ENCODE measurements at places on chromosomes 7 and 10. TPM values are rescaled to one million over a fixed set of nuclear protein-coding genes. Genes with fewer than 3 reads are reported as not detected.

DNA sequence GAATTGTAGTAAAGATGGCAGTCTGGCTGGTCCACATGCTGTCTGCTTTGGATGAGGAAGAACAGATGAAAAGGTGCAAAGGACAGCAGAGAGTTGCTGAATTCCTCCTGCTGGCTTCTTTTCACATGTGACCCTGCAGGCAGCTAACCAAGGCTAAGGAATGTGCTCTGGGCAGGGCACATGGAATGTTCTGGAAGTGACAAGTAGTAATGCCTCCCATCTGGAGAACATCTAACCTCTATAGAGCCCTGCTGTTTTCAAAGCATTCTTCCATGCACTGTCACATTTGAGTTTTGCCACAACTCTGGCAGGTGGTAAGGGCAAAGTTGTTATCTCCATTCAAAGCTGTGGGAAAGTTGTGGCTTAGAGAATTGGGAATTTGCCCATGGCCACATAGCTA, 208.8 kb downstream of the STK31 start:
- DNase-seq, result no peak

DNA sequence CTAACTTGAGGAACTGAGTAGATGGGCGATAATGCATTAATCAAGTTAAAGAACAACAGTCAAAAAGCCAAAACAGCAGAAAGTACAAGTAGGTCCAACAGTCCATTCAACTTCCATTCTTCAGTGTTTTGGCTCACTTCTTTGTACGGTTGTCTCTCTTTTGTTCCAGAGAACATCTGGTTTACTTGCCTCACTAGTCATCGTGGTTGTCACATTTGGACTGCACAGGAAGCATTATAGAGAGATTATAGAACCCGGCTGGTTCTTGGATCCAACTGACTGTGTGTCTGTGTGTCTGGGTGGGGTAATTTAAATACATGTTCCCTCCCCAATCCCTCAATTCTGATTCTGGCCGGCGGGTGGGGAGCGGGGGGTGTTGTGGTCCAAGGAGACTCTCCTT, 1.8 kb upstream of the CEP41 start:
- DNase-seq, result no peak

CYP3A4 gene
- not detected for total RNA-seq

ASZ1 gene
- total RNA-seq, result not detected

DNA sequence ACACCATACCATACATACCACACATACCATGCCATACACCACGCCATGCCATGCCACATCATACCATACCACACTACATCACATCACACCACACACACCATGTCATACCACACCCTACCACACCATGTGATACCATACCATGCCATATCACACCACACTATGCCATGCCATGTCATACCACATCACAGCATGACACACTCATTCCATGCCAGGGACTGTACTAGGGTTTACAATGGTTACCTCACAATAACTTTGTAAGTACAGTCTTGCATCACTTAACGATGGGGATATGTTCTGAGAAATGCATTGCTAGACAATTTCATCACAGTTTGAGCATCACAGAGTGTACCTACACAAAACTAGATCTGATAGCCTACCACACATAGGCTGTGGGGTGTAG, 14.5 kb downstream of the PYROXD2 start:
- peak; percentile 18 for DNase-seq

HDAC9 gene
- 24.2 TPM for total RNA-seq

DNA sequence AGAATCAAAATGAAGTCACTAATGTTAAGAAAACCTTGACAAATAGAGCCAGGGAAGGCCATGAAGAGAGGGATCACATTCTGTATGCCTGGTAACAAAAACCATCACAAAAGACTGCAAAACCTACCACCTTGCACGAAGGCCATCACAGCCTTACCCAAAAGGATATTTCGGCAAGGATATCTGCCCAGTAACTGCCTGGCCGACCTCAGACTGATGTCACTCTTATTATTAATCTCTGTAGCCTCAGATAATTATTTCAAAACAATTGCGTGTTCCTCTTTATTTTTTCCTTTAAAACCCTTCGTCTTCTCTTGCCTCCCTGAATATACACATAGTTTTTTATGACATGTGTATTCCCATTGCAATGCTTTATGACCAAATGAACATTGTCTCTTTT, 52.5 kb downstream of the CDC14C start:
- no peak for DNase-seq

GRCh38 chr10:3136763-3137611, 35.6 kb downstream of the PITRM1 start:
- DNase-seq, result peak; percentile 37

TRIM73 gene
- 0.18 TPM for total RNA-seq

GNAT3 gene
- total RNA-seq, result not detected

FBXL13 gene
- 0.36 TPM for total RNA-seq

DNA sequence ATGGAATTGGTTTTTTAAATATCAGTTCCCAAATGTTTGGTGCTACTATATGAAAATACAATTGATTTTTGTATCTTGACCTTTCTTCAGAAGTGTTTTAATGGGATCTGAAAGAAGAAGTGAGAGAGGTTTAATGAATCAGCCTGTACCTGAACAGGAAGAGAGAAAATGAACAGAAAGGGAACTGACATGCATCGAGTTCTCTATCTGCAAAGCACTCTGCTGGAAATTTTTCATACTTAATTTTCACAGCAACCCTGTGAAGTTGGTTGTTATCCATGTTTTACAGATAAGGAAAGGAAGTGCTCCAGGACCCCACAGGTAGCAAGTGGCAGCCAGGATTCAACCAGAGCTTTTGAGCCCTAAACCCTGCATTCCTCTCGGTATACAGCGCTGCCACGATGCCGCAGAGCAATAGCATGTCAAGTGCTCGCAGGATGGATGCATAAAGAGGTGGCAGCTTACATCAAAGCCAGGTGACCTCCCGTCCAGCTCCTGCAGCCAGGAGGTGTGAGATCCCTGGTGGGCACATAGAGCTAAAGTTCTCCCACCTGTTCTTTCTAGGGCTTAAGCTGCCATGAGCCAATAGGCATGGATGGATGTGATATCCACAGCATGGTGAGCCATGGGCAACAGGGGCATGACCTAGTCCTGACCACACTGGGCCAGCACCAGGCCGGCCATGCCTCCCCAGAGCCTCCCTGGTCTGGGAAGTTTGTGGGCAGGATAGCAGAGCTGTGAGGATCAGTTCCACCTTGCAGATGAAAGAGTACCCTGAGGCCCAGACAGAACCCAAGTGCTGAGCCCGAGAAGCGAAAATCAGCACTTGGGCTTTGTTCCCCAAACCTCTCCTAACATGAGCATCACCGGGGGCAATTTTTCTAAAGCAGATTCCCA, 57.2 kb downstream of the CALML3 start:
- no peak for DNase-seq

TMEM273 gene
- not detected for total RNA-seq

GRCh38 chr10:127194599-127194998, 1.8 kb downstream of the INSYN2A start:
- DNase-seq, result no peak

DNA sequence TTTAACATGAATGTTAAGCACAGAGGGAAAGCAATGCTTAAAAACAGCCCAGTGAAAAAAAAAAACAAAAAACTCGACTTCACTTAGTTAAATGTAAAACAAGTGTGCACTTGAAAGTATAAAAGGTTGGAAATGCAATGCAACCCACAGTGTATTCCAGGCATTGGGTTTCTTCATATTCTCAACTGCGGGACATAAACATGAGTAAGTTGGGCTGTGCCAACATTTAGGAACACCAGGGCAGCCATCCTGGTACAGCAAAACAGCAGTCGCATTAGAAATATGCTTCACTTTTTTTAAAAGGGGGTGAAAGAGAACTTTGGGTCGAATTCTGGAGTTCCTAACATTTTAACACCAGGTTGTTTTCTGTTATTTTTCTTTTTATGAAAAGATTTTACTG, 937 bp downstream of the STEAP1 start:
- DNase-seq, result no peak

SRRT gene
- 41.4 TPM for total RNA-seq

GRCh38 chr7:50292165-50292757, 12.3 kb upstream of the IKZF1 start:
- no peak for DNase-seq

DNA sequence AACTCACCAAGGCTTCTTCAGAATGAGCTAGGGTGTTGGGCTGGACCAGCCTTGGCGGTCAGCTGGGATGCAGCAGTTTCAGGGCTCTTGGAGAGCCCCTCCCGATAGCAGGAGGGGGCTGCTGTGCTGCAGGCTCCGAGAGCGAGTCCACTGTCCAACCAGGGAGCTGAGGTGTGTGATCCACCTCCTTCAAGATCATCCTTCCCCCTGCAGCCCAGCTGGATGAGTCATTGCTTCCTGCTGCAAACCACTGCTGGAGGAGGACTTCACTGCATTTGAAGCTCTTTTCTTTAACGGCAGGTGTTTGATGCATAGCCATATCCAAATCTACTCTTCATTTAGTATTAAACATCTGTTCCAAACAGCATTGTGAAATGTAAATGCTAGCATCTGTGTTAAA, 54.2 kb upstream of the EBF3 start:
- peak; percentile 63 for DNase-seq

- no peak for DNase-seq
These were observed 399.7 kb downstream of the EXOC4 start for GRCh38 chr7:133652547-133652946.

DRGX gene
- not detected for total RNA-seq

- DNase-seq, result no peak
These were observed 13.1 kb downstream of the GPER1 start for GRCh38 chr7:1100834-1101562.

GRCh38 chr10:33134011-33134751, 176.2 kb upstream of the ITGB1 start:
- DNase-seq, result peak; percentile 88

- no peak for DNase-seq
These were observed 12.3 kb downstream of the STX1A start for GRCh38 chr7:73707045-73707631.

DNA sequence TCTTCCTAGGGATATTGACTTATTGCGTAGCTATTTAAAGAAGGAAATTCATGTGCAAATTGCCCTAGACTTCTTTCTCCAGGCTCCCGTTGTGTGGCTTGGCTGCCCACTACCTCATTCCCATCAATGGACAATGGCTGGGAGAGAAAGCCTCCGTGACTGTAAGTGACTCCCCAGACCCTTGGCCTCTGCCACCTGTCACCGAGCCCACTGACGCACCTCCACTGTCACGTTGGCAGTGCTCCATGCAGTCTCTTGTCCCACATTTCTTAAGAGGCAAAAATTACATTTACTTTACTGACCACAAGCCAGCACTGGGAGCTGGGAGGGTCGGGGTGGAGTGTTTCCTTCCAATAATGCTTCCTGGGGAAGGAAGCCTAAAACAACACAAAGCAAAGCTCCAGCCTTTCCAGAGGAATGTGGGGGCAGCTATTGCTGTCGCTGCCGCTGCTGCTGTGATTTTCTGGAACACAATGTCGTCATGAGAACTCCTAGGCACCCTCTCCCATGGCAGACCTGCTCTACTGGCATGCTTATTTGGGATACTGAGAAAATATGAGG, 89.7 kb upstream of the STEAP1B start:
- DNase-seq, result peak; percentile 81

DNA sequence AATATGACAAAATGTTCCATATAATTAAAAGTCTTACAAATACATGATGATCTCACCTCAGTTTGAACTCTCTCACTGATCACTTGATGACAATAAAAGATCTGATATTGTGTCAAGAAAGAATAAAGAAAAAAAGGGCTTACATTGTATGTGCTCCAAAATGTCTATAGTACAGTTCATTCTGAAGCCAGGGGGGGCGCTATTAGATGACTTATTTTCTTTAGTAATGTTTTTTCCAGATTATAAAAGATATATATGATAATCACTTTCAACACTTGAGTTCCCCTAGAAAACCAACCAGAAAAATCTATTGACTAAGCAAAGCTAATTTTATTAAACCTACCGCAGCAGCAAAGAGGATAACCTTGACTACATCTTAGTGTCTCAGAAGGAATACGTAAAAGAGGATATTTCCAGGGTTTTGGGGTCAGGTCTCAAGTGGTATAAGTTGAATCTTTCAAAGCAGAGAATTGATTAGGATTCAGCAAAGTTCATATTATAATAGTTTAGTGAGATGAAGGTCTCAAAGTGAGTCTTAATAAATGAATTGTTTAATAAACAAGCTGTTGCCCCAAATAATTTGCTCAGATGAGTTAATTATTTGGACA, 55.8 kb downstream of the PTN start:
- DNase-seq, result peak; percentile 12

DNA sequence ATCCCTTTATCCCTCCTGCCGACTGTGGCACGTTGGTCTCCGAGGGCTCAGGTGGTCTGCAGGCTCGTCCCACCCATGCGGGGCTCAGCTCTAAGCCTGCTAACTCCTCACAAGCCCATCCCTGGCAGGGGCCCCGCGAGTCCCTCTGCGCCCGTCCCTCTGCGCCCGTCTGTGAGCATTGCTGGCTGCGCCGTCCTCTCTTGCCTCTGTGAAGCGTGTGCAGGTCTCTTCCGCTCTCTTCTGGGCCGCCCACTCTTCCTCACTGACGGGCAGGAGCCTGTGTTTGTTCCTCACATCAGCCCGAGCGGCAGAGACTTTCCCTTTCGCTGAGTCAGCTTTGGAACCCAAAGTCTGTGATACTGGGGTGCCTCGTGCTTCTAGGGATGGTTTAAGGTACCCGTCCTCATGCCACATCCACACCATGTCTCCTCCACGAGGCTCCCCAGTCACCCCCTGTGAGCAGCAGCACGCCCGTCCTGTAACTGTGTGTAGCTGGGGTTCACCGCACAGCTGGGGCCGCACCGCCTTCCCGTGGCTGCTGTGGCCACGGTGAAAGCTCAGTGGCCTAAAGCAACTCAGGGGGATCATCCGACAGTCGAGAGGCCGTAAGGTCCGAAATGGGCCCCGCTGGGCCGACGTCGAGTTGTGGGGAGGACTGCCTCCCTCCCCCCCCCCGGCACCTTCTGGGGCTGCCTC, 35.5 kb downstream of the ADGRA1 start:
- DNase-seq, result no peak

DNA sequence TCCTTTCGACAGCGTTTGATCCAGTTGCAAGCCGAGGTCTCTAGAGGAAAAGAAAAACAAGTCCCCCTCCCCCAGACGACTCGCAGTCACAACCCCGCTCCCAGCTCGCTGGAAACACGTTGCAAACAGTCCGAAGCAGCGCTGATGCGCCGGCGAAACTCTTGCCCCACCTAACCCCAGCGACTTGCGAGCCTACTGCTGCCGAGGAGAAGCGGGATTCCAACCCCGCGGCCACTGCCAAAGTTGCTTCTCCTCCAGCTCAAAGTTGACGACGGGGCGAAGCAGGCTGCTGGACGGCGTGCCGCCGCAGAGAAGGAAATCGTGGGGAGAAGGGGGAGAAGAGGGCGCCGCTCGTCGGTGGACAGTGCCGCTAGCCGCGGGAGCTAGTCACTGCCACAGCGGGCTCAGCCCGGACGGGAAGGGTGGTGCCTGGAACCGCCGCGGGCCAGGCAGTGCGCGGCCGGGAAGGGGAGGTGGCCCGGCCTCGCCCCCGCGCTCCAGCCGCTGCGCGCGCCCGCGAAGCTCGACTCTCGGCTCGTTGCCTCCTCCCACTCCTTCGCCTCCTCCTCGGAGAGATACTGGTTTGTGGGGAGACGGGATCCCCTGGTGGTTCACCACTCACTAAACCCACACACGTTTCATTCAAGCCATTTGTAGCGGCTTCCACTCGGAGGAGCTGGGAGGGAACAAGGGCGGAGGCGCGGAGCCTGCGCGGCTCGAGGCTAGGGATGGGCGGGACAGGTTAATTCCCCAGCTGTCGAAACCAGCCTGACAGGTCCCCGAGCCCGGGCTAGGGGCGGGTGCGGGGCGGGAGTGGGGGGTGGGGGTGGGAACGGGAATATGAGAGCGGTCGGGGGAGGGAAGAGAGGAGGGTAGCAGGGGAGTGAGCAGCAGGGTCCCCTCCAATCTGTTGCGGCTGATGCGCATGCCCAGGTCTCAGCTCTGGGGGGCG, at the start of gene GPR37:
TSS of gene GPR37 (minus strand) at position 392 of the 952 bp plus-strand sequence. CDS start 816 bp downstream, outside the sequence.
- peak; percentile 93 for DNase-seq
